ENCODE measurements at places on chromosomes 6 and 20.

GRCh38 chr6:31892821-31893220 is 4.7 kb downstream of the EHMT2 start:
- DNase-seq, result no peak

DNA sequence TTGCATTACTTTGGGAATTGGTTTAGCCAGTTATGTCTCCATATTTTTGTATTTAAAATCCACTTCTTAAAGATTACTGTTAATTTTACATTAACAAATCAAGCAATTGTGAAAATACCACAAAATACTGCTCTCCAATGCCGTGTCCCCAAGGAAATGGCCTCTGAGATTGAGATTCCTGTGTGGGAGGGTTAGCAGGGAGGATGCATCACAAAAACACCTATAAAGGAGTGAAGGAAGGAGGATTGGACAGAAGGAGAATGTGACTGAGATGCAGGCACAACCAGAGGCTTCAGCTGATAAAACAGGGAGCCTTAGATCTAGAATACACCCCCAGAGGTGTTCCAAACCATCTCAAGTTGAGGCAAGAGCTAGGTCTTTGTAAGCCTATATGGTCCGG is 34.2 kb upstream of the NKAIN2 start:
- no peak for DNase-seq

DNA sequence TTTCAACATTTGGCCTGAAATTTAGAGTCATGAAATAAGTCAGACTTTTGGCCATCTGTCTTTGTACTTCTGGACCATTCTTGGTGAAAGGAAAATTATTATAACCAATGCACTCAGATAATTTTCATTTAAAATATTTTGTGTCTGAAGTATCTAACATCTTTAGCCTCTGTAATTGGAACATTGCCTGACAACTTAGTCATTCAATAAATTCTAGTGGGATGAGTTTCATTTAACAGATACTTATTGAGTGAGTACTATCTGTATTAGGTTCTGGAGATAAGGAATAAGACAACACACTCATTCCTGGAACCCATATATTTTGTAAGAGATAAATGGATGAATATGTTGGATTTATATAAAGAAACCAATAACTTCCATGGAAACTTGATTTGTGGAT is 536.0 kb downstream of the BCKDHB start:
- no peak for DNase-seq

DNA sequence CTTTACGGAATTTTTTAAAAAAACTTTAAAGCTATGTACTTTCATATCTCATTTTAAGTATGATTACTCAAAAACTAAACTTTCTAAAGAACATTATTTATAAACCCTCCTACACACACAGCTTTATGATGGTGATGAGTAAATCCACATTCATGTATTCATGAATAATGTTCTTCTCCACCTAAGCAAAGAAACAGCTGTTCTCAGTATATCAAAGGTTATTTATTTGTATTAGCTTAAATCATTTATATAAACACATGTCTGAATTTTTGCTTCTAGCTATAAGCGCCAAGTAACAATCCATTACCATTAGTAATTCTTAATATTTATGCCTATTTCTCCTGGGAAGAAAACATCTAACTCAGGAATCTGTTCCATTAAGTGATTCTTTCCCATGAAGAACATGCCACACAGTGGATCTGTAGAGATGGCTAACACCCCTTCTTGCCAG is 63.3 kb downstream of the SMLR1 start:
- no peak for DNase-seq

DNA sequence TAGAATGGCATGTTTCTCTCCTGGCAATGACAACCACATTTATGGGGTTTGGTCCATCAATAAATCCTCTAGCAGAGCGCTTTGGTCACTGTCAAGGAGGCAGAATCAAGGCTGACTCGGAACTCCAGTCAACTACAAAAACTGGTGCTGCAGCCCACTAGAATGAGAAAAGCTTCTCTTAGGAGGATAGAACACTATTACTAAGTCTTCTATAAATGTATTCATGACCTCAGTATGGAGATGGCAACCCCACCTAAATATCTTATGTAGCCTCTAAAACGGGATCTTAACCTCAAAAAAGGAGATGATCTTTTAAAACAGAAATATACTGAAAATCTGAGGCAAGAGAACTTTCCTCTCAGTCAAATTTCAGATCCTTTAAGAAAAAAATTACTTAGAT is 68.5 kb downstream of the RALGAPA2 start:
- DNase-seq, result no peak

DNA sequence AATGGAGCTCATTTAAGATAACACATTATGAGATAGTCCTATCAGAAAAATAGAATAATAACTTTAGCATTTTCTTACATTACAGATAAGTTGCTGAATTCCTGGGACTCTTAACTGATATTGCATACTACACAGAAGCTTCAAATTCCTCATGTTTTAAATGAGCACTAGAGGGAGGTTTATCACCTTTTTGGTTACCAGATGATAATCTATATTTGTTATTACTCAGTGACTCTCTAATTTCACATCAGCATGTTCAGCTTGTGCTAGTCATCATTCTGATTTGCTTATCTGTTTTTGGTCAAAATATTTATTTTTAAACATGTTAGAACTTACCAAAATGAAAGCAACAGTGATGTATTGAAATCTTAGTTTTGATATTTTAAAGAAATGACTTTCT is 20.5 kb upstream of the GJA10 start:
- DNase-seq, result no peak

DNA sequence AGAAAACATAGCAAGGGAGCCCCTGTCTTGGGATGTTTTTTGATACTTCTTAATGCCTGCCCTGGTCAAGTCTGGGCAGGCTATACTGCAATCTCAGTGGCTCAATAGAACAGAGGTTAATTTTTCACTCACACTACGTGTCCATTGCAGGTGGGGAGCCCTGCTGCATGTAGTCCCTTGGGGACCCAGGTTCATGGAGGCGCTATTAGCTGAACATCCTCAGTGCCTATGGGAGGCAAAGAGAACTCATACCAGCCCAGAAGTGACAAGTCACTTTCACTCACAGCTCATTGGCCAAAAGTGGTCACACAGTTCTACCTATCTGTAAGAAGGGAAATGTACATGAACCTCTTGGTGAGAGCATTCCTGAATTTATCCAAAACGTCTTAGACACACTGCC is 23.2 kb downstream of the CGA start:
- DNase-seq, result no peak

GRCh38 chr6:3878048-3878666 is 29.0 kb downstream of the FAM50B start:
- no peak for DNase-seq

All from stimulated activated CD8-positive, alpha-beta memory T cell treated with anti-CD3 and anti-CD28 coated beads, Interleukin-15, amount 100 ng/mL, for 24 hours (primary cell).